ENCODE measurements at places on chromosomes 1 and 21. TPM values are rescaled to one million over a fixed set of nuclear protein-coding genes. Genes with fewer than 3 reads are reported as not detected.

DNA sequence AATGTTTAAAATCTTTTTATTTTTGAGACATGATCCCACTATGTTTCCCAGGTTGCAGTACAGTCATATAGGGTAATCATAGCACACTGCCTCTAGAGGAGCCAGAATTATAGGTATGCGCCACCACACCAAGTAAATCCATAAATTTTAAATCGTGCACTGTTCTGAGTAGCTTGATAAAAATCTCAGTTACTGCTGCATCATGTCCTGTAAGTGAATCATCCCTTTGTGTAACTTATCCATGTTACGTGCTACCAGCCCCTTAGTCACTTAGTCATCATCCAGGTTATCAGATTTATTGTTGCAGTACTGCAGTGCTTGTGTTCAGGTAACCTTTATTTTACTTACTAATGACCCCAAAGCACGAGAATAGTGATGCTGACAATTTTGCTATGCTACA, 1770.9 kb downstream of the BRINP3 start:
- ATAC-seq = no peak

GRCh38 chr1:44842862-44843655, at the start of gene PTCH2:
Gene PTCH2, minus strand, starts transcription at chr1:44843253. Its CDS starts 321 bp downstream, at chr1:44842932.
- peak; percentile 53 for ATAC-seq

GRCh38 chr1:63023171-63023570, 239.2 kb downstream of the ATG4C start:
- ATAC-seq = no peak

DNA sequence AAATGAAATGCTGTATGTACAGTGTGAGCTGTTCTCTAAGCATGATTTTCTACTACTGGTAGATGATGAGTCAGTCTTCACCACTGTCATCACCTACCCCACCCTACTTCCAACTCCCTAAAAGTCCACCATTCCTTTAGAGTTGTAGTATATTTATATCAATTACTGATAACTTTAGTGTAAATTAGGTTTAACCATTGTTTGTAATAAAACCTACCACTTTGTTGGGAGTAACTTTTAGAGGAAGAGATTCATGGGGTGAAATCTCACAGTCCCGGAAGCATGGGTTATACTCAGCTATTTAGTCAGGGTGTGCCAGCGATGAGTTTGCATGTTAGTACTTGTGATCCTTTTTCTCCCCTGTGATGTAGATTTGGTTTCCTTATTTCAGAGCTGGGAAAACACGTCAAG, 17.1 kb downstream of the MORC3 start:
- ATAC-seq = peak; percentile 93

DNA sequence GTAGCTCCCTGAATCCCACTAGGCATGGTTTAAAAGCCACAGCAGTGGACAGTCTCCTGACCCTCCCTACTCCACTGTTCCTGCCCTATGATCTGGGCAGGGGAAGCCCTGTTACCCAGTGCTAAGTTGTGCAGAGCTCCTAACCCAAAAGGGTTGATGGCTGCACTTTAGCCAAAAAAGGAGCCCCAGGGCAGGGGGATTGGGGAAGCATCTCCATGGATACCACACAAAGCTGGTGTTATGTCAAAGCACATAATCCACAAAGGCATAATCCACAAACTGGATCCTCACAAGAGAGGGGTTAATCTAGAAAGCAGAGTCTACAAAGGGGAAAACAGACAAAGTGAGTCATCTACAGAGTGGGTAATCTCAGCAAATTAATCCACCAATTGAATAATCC, 5.7 kb downstream of the RSPO1 start:
- ATAC-seq = no peak

DNA sequence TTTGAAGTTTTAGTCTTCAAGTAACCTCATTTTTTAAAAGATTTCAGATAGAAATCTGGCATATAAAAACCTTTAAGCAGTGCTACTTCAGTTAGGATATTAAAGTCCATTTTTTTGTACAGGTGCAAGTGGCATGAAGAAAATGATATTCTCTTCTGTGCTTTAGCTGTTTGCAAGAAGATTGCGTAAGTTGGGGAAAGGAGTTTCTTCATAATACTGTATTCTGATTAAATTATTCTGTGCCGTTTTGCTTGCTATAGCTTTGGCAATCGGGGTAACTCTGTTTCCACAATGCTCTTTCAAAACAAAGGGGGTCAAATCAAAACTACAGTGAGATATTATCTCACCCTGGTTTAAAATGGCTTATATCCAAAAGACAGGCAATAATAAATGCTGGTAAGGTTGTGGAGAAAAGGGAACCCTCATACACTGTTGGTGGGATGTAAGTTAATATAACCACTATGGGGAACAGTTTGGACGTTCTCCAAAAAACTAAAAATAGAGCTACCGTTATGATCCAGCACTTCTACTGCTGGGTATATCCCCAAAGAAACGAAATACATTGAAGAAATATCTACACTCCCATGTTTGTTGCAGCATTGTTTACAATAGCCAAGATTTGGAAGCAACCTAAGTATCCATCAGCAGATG, 27.1 kb downstream of the MAEL start:
- ATAC-seq = no peak

GRCh38 chr1:61083013-61083806, 849 bp downstream of the NFIA start:
- peak; percentile 34 for ATAC-seq

DNA sequence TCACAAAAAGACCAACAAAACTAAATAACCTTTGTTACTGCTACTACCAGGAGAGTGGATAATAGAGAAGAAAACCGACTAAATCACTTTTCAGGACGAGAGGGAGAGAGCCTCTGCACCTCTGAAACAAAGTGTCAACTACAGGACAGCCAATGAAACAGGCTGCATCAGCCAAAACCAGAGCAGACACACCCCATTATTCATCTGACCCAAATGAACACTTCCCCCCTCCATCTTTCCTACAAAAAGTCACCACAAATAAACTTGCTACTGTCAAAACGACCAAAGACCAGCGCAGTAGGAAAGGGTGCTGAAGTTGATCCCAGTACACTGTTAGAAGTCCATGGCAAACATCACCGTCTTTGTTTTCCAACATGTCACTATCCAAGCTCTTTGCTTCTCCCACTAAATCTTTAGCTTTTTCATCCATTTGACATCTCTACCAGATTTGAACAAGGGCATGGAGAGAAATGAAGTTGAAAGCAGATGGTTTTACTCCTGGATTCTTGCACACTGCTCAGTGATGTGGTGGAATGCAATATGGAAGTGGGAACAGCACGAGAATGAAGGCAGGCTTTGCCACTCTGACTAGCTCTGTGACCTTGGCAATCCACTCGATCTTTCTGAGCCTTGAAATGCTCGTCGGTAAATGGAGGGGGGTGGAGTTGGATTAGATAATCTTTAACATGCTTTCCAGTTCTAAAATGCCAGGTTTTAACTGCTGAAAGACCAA, 20.5 kb downstream of the DSTYK start:
- no peak for ATAC-seq

DNA sequence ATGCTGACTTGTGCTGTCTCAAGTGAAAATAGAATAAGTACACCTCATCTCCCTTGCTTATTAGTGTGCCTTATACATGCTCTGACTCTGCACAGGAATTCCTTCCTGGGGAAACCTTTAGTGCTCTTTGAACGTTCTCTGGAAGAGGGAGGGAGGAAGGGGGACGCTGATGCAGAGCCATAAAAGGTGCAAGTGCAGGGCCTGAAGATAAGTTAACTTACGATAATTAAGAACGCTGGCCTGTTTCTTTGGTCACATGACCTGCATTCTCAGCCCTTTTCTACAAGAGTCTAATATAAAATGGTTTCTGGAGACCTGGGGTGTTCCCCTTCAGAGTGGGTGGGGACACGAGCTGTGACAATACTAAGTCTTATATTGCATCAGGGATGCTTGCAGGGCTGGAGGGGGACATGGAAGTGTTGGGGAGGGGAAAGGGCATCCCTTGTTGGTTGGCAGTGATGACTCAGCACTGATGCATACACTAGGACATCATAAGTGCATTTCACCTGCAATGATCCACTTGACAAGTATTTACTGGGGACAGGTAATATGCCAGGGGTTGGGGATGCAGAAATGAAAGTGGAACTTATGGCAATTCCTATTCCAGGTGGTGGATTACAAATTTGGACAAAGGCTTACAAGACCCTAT, 26.3 kb upstream of the KIAA0040 start:
- ATAC-seq = no peak

GRCh38 chr1:153040950-153041631, at the start of gene SPRR2D:
Gene SPRR2D, minus strand, starts transcription at chr1:153041120. Its CDS starts 774 bp downstream, at chr1:153040346.
- ATAC-seq = peak; percentile 89

- no peak for ATAC-seq
Observed at GRCh38 chr1:210089855-210090254, 142.7 kb upstream of the SERTAD4 start.

GRCh38 chr1:2969845-2970291, 51.4 kb upstream of the ACTRT2 start:
- no peak for ATAC-seq

GRCh38 chr1:30506291-30507015, 216.9 kb downstream of the MATN1 start:
- ATAC-seq = no peak

DNA sequence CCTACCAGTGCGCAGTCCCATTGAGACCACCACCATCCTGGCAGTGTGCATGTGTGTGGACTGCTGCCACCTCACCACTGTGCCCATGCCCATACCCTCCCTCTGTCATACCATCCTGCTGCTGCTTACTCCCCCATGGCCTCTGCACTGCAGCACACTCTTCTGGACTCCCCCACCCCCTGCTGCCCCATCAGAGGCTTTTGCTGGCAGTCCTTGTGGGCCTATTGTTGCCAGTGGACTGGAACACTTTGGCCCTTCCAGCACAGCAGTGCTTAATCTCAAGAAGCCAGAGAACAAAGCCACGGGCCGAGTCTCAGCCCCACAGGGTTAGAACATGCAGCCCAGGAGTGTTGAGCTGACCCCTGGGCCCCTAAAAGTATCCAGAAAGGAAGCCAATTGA, 41.9 kb upstream of the IVNS1ABP start:
- peak; percentile 25 for ATAC-seq

DNA sequence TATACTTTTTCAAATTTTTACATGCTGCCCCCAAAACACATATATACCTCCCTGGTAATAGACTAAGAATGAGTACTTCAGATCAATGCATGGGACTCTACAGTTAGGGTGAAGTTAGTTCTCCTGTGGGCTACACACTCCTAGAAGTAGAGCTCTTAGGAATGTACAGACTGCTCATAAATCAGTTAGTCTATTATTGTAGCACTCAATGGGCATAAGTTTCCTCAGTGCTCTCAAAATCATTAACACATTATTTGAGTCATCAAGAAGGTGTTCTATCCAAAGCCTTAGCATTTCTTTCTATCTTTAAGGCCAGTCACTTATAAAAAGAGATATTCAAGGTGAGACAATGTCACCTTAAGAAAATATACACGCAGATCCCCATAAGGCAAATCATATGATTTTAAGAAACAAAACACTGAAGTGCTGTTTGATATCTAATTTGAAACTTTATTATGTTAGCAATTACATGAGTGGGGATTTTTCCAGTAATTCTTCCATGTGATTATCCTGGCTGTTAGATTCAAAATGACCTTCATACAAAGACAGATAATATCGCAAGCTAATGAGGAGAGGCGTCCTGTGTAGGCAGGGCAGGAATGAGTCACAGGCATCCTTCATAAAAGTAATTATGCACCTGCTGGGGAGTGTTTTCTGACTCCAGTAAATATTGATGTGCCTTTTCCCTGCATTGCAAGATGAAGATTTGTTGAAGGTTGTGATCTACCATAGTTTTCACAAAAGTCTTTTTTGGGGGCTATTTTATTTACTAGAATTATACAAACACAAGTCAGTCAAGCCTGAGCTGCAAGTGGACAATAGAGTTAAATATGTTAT, 167.2 kb upstream of the ATP1B1 start:
- no peak for ATAC-seq

DNA sequence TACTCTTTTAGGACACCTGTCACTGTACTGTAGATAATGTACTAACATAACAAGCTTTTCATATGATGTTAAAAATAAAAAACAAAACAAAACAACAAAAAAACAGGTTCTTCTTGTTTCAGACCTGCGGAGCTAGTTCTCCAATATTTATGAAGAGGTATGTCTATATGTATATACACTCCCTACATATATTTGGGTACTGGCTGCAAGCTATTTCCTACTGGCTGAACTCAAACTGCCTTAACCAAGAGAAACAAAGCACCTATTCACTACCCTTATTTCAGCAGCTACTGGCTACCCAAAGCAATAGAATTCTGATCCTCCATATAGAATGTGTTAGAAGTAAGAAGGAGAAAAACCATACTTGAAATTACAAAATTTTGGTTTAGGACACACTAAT, 73.5 kb downstream of the ABL2 start:
- ATAC-seq = peak; percentile 37

DNA sequence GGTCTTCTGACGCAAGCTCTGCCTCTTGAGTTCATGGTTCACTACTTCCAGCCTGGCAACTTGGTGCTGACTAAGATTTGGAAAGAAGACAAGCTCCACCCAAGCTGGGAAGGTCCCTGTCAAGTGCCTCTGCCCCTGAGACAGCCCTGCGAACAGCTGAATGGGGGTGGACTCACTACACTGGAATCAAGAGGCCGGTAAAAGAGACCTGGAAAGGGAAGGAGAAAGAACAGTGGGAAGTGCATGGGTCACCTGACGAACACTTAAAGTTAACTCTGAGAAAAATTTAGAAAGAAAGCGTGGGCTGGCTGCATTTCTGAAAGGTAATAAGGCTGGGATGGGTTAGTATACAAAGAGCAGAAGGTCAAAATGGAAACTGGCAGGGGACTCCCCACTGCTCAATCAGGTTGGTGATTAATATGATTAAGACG, 26.1 kb upstream of the ZNF496 start:
- ATAC-seq = peak; percentile 75

DNA sequence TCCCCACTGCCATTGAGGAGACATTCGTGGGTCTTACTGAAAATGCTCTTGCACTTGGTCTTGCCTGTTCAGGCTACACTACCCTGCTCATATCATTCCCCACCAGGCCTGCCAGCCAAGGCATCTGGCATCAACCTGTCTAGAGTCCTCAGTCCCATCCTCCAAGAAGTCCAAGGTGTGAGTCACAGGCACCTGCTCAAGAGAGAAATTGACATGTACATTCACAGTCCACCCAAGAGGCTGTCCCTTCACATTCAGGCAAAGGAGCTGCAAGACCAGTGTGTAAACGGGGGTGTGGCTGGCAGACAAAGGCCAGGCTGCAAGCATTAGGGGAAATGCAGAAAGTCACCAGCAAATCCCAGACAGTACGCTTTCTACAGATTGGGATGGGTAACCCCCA, 13.1 kb upstream of the PLA2G2C start:
- ATAC-seq = peak; percentile 43

DNA sequence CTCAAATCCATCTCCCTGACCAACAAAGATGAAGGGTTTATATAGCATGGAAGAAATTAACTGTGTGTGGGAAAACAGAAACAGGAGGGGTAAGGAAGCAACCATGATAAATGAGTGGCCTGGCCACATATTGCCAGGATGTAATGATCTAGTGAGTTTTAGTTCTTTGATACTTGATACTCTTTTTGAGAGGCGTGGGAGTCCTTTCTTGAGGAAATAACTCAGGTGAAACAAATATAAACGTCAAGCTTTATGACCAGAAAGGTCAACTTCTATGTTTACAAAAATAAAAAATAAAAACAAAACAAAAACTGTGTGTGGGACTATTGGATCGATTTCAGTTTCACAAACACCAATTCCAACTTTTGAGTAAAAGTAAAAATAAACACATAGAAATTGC, 860.8 kb upstream of the B3GALT2 start:
- ATAC-seq = no peak

The DPT gene
- total RNA-seq = 0.56 TPM

The CELA3B gene
- total RNA-seq = not detected

The RABGGTB gene
- total RNA-seq = 38.8 TPM

The WNT9A gene
- 3.1 TPM for total RNA-seq

The OR6K2 gene
- not detected for total RNA-seq

The PLA2G2F gene
- total RNA-seq = 0.04 TPM

The PRAMEF20 gene
- total RNA-seq = not detected

The CNTN2 gene
- 0.04 TPM for total RNA-seq

The ATAD3C gene
- total RNA-seq = 2.1 TPM

The SDE2 gene
- 9.5 TPM for total RNA-seq

The RCC1 gene
- total RNA-seq = 33.3 TPM

Measured in esophagus mucosa (tissue), 1 donor.